ENCODE measurements at places on chromosomes 3 and 15.

GRCh38 chr15:89174476-89174875 is 46.9 kb downstream of the RLBP1 start:
- DNase-seq, result no peak

GRCh38 chr15:44286814-44287452 is 1.6 kb upstream of the GOLM2 start:
- DNase-seq, result no peak

DNA sequence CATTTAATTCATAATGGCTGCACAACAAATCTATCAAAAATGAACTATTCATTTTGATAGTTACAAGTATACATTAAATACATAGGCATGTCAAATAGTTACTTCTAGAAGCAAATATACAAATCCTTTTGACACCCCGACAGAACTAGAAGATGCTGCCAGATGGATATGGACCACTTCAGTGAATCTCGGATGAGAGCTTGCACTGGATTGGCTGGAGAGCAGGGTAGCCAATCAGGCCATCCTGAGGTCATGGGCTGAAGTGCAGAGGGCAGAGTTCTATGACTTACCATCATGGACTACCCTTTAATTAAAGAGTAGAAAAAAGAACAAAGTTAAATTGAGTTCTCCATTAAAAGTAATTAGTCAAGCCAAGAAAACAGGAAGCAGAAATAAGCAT is 8.3 kb downstream of the CCNL1 start:
- no peak for DNase-seq

DNA sequence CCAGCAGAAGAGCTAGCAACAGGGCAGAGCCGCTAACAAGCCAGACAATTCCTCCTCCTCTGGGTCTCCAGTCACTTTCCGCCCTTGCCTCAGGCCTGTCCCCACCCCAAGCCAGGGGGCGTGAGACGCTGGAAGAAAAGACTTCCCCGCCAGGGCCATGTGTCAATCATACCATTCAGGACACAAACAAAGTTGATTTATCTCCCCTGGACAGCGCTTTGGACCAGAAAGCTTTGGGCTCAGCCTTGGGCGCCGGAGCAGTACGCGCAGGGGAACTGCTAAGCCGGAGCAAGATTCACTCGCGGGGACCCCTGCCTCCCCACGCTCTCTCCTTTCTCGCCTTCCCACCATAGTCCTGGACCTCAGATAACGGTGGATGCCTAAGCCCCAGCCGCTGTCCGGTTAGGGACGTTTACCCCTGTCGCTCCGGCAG is 479 bp downstream of the LRRC2 start:
- no peak for DNase-seq

DNA sequence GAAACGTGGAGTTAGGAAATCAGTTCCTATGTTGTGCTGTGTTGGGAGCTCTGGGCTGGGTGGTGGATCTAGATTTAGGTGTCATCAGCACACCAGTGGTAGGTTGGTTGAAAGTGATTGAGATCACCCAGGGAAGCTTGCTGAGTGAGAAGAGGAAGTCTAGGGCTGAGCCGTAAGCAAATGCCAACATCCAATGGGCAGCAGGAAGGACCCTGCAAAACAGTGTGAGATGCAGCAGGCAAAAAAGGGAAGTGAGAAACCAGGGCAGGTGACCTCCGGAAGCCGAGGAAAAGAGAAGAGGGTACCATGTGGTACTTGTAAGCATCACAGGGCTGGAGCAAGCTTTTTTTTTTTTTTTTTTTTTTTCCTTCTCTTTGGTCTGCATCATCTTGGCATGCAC is 15.9 kb upstream of the COPG1 start:
- DNase-seq, result no peak

DNA sequence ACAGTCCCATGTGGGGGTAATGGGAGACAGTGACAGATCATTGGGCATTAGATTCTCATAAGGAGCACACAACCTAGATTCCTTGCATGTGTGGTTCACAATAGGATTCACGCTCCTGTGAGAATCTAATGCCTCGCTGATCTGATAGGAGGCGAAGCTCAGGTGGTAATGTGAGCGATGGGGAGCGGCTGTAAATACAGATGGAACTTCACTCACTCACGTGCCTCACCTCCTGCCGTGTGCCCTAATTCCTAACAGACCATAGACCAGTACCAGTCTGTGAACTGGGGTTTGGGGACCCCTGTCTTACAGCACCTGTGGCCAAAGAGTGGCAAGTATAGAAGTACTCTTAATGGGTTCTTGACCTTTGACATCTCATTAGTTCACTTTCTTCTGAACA is 554.7 kb downstream of the FOXP1 start:
- DNase-seq, result no peak

- no peak for DNase-seq
These were observed 54.4 kb downstream of the SLC15A2 start for GRCh38 chr3:121948641-121949040.

DNA sequence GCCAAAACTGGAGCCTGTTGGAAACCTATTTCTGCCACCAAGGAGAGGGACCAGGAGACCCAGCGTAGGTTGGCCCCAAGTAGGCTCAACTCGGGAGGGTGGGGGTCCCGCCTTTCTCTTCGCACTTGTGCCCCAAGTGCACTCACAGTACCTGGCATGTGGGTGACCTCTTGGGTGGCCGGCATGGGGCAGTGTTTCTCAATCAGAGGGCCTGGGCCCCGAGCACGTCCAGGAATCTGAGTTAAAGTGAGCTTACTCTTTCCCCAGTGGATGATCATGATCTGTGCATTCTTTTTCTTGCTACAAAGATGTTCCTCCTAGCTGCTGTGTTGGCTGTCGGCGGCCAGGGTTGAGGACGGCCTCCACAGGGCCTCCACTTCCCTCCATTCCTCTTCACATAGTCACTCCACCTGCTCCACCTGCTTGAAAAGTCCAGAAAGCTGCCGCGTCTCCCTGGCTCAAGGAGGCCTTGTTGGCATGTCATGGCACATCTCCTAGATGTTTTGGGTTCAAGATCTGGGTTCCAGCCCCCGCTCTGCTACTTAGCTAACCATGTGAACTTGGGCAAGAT is 66.5 kb upstream of the SEC61A1 start:
- DNase-seq, result no peak

GRCh38 chr3:196517919-196518318 is 2.8 kb upstream of the SMCO1 start:
- DNase-seq, result peak; percentile 76

- DNase-seq, result no peak
These were observed 71.8 kb upstream of the TMEM108 start for GRCh38 chr3:132966374-132966773.

DNA sequence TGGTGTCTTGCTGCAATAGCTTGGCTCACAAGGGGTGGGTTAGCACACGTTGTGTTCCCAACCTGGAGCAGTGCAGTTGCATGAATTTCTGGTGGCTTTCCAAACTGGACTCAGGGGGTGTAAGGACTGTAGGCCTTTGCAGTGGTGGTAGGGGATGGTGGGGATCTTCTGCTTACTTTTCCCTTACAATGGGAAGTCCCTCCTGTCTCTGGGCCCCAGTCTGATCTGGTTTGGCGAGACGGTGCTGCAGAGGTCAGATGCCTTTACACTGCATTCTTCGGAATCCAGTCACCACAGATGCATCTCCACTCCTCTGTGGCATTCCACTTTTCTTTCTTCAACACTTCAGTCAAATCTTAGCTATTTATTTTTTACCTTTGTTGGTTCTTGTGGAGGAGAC is 132.1 kb downstream of the DOCK3 start:
- no peak for DNase-seq

DNA sequence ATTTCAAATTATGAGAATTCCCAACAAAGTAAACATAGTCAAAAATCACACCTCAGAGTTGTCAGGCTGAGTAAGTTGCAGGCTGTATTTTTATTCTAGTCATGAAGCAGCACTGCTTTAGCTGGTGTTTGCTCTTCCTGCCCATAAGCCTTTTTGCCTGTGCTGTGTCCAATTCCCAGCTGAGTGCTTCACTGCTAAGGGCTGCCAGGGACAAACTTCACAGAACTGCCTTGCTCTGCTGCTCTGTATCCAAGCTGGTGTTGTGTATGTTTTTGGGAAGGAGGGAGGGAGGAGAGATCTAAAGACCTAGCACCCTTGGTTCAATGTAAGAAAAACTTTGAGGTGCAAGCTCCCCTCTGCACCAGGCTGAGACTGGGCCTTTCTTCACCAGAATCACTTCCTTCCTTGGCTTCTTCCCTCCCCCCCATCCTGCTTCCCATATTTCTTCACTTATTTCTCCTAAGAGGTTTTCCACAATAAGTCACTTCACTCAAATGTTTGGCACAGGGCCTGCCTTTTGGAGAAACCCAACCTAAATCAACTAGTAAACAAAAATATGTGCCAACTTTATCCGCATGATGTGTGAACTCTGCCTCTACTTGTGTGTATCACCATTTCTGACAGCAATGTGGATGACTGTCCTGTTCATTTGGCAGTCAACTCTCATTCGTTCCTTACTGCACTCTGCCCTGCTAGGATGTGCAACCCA is 156.1 kb downstream of the TBL1XR1 start:
- peak; percentile 19 for DNase-seq

DNA sequence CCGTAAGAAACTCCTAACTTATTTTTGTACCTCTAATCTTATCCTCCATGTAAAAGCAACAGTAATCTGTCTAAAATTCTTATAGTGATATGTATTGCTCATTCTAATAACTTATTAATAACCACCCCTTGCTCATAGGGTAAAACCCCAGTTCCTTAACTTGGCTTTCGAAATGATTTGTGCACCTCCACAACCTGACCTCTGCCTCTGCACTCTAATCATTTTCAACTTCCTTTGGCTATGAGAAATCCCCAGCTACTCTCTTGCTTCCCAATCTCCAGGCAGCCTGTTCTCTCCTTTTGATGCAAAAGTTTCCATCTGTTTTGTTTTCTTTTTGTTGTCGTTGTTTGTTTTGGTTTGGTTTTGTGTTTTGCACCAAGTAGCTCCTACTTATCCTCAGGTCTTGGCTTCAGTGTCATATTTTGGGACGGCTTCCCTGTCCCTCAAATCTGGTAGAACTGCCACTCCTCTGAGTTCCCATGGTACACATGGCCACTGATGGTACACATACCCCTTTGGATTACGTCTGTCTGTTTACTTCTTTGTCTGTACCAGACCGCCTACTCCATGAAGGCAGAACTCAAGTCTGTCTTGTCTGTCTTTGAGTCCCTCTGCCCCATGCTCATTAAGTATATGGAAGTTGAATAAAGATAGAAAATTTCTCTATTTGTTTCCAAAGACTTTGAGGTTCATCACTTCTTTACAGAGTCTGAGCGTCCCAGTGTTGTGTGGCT is 105.6 kb upstream of the TGFBR2 start:
- no peak for DNase-seq

DNA sequence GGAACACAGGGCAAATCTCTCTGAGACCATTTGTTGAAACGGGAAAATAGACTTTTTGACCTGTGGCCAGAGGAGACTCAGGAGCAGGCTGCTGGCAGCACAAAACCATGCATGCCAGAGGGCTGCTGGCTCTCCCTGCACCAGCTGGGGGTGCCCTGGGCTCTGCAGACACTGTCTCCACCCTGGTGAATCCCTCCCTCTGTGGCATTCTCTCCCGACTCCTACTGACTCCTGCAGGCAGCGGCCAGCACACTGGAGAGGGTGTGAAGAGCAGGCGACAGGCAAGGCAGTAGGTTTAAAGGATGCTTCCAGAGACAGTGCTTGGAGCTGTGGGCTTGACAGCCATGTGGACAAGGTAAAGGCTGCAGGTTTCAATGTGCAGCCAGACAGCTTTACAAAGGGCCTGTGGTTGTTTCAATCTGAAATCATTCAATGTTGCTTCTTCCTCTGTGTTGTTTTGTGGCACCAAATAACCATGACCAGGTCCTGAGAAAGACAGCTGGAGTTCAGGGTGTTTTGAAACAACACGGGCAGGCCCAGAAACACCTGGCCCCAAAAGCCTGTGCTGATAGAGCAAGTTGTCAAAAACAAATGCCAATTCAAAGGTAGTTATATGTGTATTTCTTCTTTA is 431.0 kb upstream of the ATP10A start:
- DNase-seq, result no peak

DNA sequence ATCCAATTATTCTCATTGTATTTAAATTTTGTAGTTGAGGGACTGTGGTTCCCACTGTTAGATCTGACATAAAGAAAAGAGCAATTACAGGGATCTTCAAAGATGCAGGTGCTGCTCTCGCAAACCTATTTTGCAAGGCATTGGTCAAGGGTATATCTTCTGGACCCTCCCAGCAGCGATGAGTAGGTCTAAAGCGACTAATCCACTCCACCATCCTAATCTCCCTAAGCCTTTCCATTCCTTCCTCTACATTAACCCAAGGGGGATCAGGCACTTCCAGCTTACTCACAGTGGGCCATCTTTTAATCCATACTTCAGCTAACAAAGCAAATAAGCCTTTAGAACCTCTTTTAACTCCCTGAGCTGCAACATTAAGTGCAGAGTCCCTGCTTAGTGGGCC is 37.0 kb upstream of the CPOX start:
- no peak for DNase-seq

DNA sequence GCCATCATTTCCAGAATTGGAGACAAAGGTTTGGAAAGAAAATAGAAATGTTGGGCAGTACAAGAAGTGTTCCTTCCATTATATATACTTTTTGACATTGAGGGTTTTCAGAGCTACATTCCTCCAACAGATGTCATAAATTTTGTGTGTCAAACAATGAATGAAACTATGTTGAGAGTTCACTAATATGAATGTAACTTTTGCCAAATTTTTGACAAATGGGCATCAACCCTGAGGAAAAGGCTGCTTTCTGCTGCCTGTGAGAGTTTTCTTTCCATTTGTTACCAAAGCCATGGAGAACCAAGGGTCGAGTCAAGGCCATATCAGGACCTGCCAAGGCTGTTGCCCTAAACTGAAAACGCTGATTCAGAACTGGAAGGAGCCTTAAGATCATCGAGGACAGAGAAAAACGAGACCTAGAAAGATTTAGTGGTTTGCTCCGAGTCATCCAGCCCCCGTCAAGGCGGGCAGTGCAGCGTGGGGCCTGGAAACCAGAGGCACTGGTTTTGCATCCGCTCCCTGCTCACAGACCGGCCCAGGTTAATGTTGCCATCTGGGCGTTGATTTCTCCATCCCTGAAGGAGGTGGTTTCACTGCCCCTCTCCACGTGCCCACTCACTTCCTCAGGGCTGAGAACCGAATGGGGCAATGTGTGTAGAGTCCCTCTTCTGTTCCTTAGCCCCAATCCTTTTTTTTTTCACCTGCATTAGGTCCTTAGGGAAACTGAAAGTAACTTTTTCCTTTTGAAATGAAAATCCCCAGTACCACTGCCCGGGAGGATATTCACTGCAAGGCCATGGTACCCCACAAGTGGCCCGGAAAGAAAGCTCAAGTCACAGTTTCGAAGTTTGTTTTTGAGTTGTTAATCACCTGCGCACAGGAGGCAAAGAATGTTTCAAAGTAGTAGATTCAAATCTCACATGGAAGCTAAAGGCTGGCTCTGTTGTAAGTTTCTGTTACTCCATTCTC is 32.8 kb downstream of the TPM1 start:
- DNase-seq, result no peak

GRCh38 chr3:127988770-127989557 is 63.3 kb upstream of the SEC61A1 start:
- no peak for DNase-seq

Data from NCI-H2029 (cell line).